ENCODE measurements at places on chromosomes 5 and 9.

GRCh38 chr5:124279146-124279876, 467.1 kb downstream of the ZNF608 start:
- no peak for DNase-seq

DNA sequence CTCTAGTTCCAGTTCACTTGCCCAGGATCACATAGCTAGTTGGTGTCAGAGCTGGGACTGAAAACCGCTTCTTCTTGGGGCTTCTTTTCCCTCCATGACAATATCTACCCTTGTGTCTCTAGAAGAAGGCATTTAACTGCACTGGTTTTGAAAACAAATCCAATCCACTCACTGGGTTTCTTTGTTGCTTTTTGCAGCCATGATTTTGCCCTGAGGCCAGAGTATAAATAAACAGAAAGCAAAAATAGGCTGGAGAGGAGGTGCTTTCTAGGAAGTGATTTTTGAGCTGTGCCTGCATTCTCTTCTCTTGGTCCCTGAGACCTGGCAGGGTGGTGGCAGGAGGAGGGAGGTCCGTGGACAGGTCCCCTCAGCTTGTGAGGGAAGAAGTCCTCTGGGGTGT, 6.9 kb upstream of the TRIO start:
- no peak for DNase-seq

DNA sequence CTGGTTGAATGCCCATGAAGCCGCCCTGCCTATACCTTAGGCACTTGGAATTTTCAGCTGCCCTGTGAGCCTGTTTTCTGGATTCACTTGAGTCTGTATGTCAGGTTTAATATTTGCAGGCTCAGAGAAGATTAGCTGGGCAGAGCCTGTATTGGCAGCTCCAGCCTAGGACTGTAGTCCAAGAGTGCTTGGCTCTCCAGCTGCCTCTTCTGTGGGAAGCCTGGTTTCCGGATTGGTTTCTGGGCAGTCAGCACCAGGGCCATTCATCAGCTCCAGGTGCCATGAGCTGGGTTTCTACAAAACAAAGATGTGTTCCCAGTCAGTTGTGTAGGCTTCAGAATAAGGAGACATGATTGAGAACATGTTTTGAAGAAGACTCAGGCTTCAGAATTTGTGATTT, 90.1 kb downstream of the ARHGAP26 start:
- DNase-seq, result no peak

GRCh38 chr5:120509053-120509452, 45.0 kb downstream of the PRR16 start:
- no peak for DNase-seq

- no peak for DNase-seq
These were observed 712.1 kb upstream of the MEF2C start for GRCh38 chr5:89595056-89595455.

DNA sequence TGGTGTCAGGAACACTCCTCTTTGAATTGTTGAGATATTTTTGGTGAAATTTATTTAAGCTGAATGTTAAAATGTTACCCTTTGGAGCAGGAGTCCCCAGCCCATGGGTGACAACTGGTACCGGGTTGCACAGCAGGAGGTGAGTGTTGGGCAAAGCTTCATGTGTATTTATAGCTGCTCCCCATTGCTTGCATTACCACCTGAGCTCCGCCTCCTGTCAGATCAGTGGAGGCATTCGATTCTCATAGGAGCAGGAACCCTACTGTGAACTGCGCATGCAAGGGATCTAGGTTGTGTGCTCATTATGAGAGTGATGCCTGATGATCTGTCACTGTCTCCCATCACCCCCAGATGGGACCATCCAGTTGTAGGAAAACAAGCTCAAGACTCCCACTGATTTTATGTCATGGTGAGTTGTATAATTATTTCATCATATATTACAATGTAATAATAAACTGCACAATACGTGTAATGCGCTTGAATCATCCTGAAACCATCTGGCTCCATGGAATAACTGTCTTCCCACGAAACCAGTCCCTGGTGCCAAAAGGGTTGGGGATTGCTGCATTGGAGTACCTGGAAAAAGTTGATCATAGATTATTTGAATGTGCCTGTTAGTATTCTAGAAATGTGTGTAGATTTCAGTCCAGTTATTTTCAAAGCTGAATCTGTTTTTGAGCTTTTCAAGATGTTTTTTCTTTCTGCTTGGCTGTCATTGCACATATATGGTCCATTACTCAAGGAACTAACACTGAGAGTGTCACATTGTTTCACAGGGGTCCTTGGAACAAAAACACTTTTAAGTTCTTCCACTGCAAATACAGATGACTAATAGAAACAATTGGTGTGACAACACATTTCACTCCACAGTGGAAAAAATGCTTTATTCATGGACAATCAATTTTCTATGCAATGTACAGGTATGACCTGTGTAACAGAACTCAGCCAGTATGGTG, 104.6 kb upstream of the TNFAIP8 start:
- DNase-seq, result no peak

Measured in D721Med (cell line).